ENCODE measurements at places on chromosomes 5 and 9. TPM values are rescaled to one million over a fixed set of nuclear protein-coding genes. Genes with fewer than 3 reads are reported as not detected.

DNA sequence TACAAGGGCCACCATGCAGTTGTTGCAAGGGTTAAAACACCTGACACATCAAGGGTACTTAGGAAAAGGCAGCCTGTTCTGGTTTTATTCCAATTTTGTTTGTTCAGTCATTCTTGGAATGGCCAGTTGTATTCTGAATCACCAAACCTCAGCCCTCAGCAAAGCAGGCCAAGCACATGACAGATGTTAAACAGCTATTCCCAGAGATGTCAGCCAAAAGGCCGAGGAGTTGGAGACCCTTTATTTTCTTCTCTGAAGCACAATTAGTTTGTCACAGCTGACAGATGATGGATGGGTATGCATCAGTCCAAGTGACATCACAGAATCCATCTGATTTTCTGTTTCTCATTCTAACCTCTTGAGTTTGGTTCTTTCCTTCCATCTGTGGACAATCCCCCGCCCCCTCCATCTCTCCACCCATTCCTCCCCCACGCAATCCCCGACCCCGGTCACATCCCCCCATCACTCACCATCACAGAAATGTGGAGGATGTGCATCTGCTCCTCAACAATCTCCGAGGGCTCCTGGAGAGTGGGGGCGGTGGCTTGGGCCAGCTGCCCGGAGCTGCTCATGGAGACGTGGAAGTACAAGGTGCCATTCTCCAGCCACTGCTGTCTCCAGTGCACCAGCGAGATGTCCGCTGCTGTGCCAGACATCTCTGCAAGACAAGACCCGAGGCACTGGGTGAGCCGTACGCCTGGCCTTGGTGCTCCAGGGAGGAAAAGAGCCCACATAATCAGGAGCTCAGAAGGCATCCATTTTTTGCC is 123.8 kb downstream of the ASTN2 start:
- no peaks in the 10 kb centered on the region for H3K27me3 ChIP-seq
- no peak for DNase-seq
- H3K27ac ChIP-seq: no peak overlapping the region

DNA sequence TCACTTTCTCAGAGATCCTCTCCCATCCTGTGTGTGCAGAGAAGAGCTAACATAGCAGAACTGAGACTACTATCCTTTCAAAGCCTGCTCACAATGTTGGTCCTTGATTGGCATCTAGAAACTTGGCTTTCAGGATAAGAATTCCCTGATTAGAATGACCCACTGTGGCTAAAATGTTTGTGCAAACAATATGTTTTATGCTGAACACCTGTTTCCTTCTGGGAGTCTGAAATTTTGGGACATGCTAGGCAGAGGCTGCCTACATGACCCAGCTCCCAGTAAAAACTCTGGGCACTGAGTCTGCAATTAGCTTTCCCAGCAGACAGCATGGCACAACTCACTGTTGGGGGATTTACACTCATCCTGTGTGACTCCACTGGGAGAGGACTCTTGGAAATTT is 78.9 kb downstream of the CFAP95 start:
- no peaks in the 10 kb centered on the region for H3K36me3 ChIP-seq
- no peak overlapping the region for H3K4me3 ChIP-seq
- no peaks in the 10 kb centered on the region for H3K4me1 ChIP-seq
- no peak for DNase-seq
- no peak overlapping the region for H3K27ac ChIP-seq

Gene NTRK2
- not detected for total RNA-seq

DNA sequence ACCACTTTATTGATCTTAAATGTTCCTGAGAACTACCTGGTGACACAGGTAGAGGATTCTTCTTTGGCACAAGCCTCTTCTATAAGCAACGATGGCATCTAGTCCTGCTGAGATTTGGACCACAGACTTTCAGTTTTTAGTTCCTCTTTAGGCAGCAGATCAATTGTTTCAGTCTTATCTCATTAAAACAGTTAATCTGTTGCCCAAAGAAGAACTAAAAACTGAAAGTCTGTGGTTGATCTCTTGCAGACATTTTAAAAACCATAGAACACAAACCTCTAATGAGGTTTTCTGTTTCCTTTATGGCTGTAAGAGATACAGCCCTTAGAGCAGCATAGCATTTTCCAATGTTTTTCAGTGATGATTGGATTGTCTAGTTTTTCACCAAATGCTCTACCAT is 480.9 kb downstream of the MTRR start:
- no peak overlapping the region for H3K4me3 ChIP-seq
- no peaks in the 10 kb centered on the region for H3K36me3 ChIP-seq
- H3K4me1 ChIP-seq: peaks cover 4% of the 10 kb centered on the region
- DNase-seq: no peak
- no peak overlapping the region for H3K27ac ChIP-seq
- peaks cover 14% of the 10 kb centered on the region for H3K27me3 ChIP-seq

GRCh38 chr5:101904736-101905135 is 391.3 kb downstream of the SLCO4C1 start:
- H3K27ac ChIP-seq: no peak overlapping the region
- H3K27me3 ChIP-seq: no peaks in the 10 kb centered on the region
- H3K36me3 ChIP-seq: no peaks in the 10 kb centered on the region

- no peak overlapping the region for H3K27ac ChIP-seq
- no peak for DNase-seq
- H3K4me1 ChIP-seq: no peaks in the 10 kb centered on the region
- no peaks in the 10 kb centered on the region for H3K27me3 ChIP-seq
- H3K36me3 ChIP-seq: peaks cover 40% of the 10 kb centered on the region
- H3K4me3 ChIP-seq: no peak overlapping the region
Measured at GRCh38 chr5:169706758-169707450, 69.8 kb downstream of the DOCK2 start.

- H3K27me3 ChIP-seq: no peaks in the 10 kb centered on the region
- no peaks in the 10 kb centered on the region for H3K36me3 ChIP-seq
- no peak for DNase-seq
- H3K4me3 ChIP-seq: no peak overlapping the region
Measured at GRCh38 chr9:79040671-79041070, 531.1 kb upstream of the TLE4 start.

DNA sequence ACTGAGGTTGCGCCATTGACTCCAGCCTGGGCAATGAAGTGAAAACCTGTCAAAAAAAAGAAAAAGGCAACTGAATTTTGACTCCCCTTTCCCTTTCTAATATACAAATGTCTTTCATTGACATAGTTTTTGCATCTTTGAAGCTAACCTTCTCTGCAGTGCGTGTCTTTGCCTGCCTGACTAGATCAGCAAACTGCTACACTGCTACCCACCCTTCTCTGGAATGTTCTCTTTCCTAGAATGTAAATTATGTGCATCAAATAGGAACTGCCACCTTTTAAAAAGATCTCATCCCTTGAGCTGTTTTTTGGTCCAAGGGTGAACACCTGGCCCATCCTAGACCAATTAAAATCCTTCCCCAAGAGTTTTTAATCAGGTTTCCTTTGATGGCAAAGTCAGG is 127.6 kb downstream of the SLC28A3 start:
- no peak overlapping the region for H3K27ac ChIP-seq
- H3K4me3 ChIP-seq: no peak overlapping the region
- no peaks in the 10 kb centered on the region for H3K4me1 ChIP-seq
- DNase-seq: no peak

- H3K4me3 ChIP-seq: peak overlapping the region; percentile 61
- H3K4me1 ChIP-seq: peaks cover 64% of the 10 kb centered on the region
- no peaks in the 10 kb centered on the region for H3K27me3 ChIP-seq
- peak; percentile 55 for DNase-seq
Measured at GRCh38 chr5:157603333-157604190, 28.0 kb upstream of the ADAM19 start.

Gene SOHLH1
- not detected for total RNA-seq

- no peaks in the 10 kb centered on the region for H3K4me1 ChIP-seq
- H3K27ac ChIP-seq: no peak overlapping the region
- H3K27me3 ChIP-seq: peaks cover 2% of the 10 kb centered on the region
Measured at GRCh38 chr9:106936680-106937079, 73.7 kb downstream of the ZNF462 start.

DNA sequence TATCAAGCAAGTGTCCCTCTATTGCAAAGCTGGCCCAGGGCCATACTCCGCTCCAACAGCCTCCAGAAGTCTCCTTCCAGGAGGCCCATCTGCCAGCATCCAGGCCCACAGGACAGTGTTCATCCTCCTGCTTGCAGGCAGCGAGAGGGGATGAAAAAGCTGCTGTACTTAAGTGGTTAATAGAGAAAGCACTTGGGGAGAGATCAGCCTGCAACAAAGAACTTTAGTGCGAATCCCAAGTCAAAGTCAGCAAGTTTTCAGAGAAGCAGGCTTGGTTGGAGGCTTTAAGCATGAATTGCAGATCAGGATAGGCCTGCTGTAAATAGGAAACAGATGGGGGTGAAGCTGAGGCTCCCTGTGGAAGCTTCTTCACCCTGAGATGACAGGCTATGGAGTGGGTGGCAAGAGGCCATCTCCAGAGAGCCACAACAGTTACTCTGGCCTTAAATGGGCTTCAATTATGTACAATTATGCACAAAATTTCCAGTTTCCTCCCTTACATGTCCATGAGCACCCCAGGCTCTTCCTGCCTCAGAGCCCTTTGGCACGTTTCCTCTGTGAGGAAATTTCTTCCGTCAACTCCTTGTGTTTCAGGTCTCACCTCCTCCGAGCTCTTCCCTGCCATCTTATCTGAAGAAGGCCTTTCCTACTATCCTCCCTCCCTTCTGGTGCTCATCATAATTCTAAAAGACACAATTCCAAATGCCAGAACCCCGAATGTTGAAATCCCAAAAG is 98.0 kb upstream of the NR3C1 start:
- no peaks in the 10 kb centered on the region for H3K4me1 ChIP-seq
- H3K4me3 ChIP-seq: no peak overlapping the region
- H3K36me3 ChIP-seq: peaks cover 2% of the 10 kb centered on the region
- H3K27me3 ChIP-seq: peaks cover 3% of the 10 kb centered on the region
- DNase-seq: no peak
